Caki2 (cell line): ENCODE measurements at places on chromosomes 5 and 9. TPM values are rescaled to one million over a fixed set of nuclear protein-coding genes. Genes with fewer than 3 reads are reported as not detected.

Gene AQP7
- not detected in 2 replicates for total RNA-seq

Gene KIF4B
- not detected in 2 replicates for total RNA-seq

Gene FOXE1
- total RNA-seq, result not detected in 2 replicates

Gene SPINK4
- not detected in 2 replicates for total RNA-seq

Gene FAM78A
- total RNA-seq, result 0.17 TPM in 1 of 2 replicates, not detected in the other

Gene ARL15
- total RNA-seq, result 3.9 and 6.7 TPM in 2 replicates

Gene SVEP1
- 1.8 and 3.2 TPM in 2 replicates for total RNA-seq

Gene CTXN3
- not detected in 2 replicates for total RNA-seq

Gene PLAC8L1
- total RNA-seq, result not detected in 2 replicates

Gene TBC1D9B
- total RNA-seq, result 76.3 and 87.3 TPM in 2 replicates

Gene TEK
- total RNA-seq, result 1.5 TPM in 1 of 2 replicates, not detected in the other

Gene PCDHGA7
- total RNA-seq, result not detected in 2 replicates

Gene DNAI1
- total RNA-seq, result not detected in 2 replicates

Gene PIK3R1
- 14.4 and 18.0 TPM in 2 replicates for total RNA-seq

Gene AGXT2
- total RNA-seq, result not detected in 2 replicates

Gene FGF10
- not detected in 2 replicates for total RNA-seq

Gene SH3TC2
- 2.4 and 5.1 TPM in 2 replicates for total RNA-seq

Gene QRFP
- total RNA-seq, result not detected in 2 replicates

Gene SLC36A3
- total RNA-seq, result not detected in 2 replicates

Gene PCDHGB7
- total RNA-seq, result 0.03 and 0.64 TPM in 2 replicates

Gene PCDHA1
- not detected in 2 replicates for total RNA-seq

Gene SARDH
- total RNA-seq, result 7.6 and 13.0 TPM in 2 replicates

Gene TAS2R1
- total RNA-seq, result not detected in 2 replicates

Gene FYB1
- not detected in 2 replicates for total RNA-seq

Gene PCDHGA10
- total RNA-seq, result 0.14 TPM in 1 of 2 replicates, not detected in the other

Gene ADAMTSL1
- total RNA-seq, result not detected in 2 replicates

Gene CBY3
- not detected in 2 replicates for total RNA-seq

Gene PRR7
- total RNA-seq, result 49.8 and 50.5 TPM in 2 replicates

Gene SPRY4
- 0.09 and 0.20 TPM in 2 replicates for total RNA-seq

Gene PCDHGA11
- not detected in 2 replicates for total RNA-seq

Gene ACOT12
- total RNA-seq, result not detected in 2 replicates

Gene LVRN
- not detected in 2 replicates for total RNA-seq

Gene SLC9A3
- 0.43 and 1.8 TPM in 2 replicates for total RNA-seq

Gene ZNF618
- 5.6 and 7.1 TPM in 2 replicates for total RNA-seq

Gene NR6A1
- 0.64 and 1.3 TPM in 2 replicates for total RNA-seq

Gene SLC34A3
- not detected in 2 replicates for total RNA-seq

Gene CD274
- 3.6 and 7.3 TPM in 2 replicates for total RNA-seq

Gene RANBP17
- total RNA-seq, result 6.6 and 7.5 TPM in 2 replicates

Gene PCDHGC5
- not detected in 2 replicates for total RNA-seq

Gene PCSK1
- not detected in 2 replicates for total RNA-seq
